ENCODE measurements at places on chromosomes 4 and X. TPM values are rescaled to one million over a fixed set of nuclear protein-coding genes. Genes with fewer than 3 reads are reported as not detected.

Gene ITM2A
- total RNA-seq: 1.1 TPM

Gene PDLIM5
- total RNA-seq: 133 TPM

Gene RHOXF2
- total RNA-seq: not detected

Gene CT45A5
- total RNA-seq: not detected

Gene SH3D19
- 26.0 TPM for total RNA-seq

Gene TMEM156
- total RNA-seq: 11.5 TPM

Gene CACNA1F
- total RNA-seq: not detected

Gene MSX1
- total RNA-seq: not detected

Gene NRK
- not detected for total RNA-seq

Gene H2BW2
- total RNA-seq: not detected

Gene ATP5ME
- total RNA-seq: 79.8 TPM

Gene ANKRD50
- total RNA-seq: 17.7 TPM

Gene DCAF8L2
- total RNA-seq: not detected

Gene CCDC158
- 0.24 TPM for total RNA-seq

Gene MCF2
- under 0.01 TPM for total RNA-seq

Gene SMIM10
- total RNA-seq: under 0.01 TPM

Gene TMSB4X
- total RNA-seq: 3,634 TPM

Gene PLAC1
- 2.4 TPM for total RNA-seq

Gene PDK3
- total RNA-seq: 11.3 TPM

Gene KIT
- total RNA-seq: not detected

Gene REELD1
- total RNA-seq: not detected

Gene NEUROG2
- total RNA-seq: not detected

Gene PARM1
- total RNA-seq: 0.21 TPM

Gene GABRG1
- total RNA-seq: not detected
